Activated CD4-positive, alpha-beta T cell treated with anti-CD3 and anti-CD28 coated beads, Interleukin-2, amount 10 ng/mL, durations not matched to agents 24 days and 14 days (primary cell): ENCODE measurements at places on chromosomes 13 and 19. TPM values are rescaled to one million over a fixed set of nuclear protein-coding genes. Genes with fewer than 3 reads are reported as not detected.
A peak's percentile ranks its signal among the peaks of the same experiment; 100 is the strongest.

- H3K27ac ChIP-seq = no peak overlapping the region
- peaks cover 34% of the 10 kb centered on the region for H3K27me3 ChIP-seq
- no peaks in the 10 kb centered on the region for H3K36me3 ChIP-seq
- no peak for DNase-seq
These were observed 81.7 kb downstream of the TNFRSF19 start for GRCh38 chr13:23651887-23652286.

DNA sequence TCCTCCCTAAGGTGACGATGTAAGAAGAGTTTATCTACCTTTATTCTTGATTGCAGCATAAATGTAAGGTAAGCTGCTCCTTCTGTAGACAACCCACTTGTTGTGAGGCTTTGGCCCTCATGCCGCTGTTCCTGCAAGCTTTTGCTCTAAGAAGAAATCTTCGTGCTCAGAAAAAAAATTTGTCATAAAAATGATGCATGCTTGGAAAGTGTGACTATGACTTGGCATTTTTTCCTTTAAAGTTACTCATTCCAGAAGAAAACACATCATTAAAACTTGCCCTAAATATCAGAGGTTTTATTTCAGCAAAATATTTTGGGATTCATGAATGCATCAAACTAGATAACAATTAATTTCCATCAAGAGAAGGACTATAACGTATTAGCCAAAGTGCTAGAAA, 39.8 kb downstream of the KCTD12 start:
- no peak for DNase-seq
- H3K27me3 ChIP-seq = peaks cover 4% of the 10 kb centered on the region
- H3K4me3 ChIP-seq = no peak overlapping the region
- no peaks in the 10 kb centered on the region for H3K4me1 ChIP-seq

DNA sequence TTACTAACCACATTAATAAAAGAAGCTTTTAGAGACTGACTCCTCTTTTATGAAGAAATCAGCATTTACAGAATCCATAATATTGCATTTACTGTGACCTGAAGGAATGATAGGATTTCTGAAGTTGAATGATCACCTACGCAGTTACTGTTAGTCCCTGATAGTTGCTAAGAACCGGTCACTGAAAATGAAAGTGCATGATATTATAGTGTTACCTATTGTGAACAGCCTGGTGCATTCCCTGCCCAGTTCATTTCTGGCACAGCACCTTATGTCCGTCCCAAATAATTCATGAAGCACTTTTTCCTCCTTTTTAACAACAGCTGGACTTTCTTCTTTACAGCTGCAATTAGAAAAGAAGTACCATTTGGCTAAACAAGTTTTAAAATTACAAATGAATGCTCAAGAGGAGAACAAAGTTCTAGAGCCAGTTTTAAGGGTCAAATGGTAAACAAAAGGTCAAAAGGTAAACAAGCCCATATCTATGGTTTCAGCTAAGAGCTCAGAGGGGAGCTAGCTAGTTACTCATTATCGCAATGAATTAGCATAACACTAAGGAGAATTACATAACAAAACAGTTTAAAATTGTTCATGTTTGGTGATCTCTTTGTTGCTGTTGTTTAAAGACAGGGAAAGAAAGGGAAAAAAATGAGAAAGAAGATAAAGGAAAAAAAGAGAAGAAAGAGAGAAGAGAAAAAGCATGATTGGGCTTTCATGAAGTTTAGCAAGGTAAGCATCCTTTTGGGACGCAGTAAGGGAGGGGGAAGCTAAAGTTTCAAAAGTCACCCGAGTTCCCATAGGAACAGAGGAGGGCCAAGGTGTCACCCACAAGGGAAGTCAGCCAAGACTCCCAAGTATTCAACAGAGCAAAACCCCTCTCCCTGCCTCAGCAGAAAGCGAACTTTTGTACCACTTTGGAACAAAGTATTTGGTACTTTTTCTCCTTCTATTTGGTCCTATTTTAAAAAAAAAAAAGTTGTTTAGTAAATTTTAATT, 50.2 kb downstream of the FLT3 start:
- peaks cover 19% of the 10 kb centered on the region for H3K27me3 ChIP-seq
- no peak overlapping the region for H3K4me3 ChIP-seq
- H3K27ac ChIP-seq = no peak overlapping the region
- no peaks in the 10 kb centered on the region for H3K36me3 ChIP-seq

- no peak overlapping the region for H3K27ac ChIP-seq
- peaks cover 10% of the 10 kb centered on the region for H3K4me1 ChIP-seq
- DNase-seq = no peak
- peaks cover 3% of the 10 kb centered on the region for H3K27me3 ChIP-seq
- no peaks in the 10 kb centered on the region for H3K36me3 ChIP-seq
These were observed 17.8 kb downstream of the KCTD15 start for GRCh38 chr19:33814181-33815165.

- no peaks in the 10 kb centered on the region for H3K27me3 ChIP-seq
- H3K27ac ChIP-seq = no peak overlapping the region
- H3K36me3 ChIP-seq = no peaks in the 10 kb centered on the region
- DNase-seq = no peak
- peaks cover 9% of the 10 kb centered on the region for H3K4me1 ChIP-seq
These were observed 133.3 kb downstream of the KLF12 start for GRCh38 chr13:74000876-74001275.

DNA sequence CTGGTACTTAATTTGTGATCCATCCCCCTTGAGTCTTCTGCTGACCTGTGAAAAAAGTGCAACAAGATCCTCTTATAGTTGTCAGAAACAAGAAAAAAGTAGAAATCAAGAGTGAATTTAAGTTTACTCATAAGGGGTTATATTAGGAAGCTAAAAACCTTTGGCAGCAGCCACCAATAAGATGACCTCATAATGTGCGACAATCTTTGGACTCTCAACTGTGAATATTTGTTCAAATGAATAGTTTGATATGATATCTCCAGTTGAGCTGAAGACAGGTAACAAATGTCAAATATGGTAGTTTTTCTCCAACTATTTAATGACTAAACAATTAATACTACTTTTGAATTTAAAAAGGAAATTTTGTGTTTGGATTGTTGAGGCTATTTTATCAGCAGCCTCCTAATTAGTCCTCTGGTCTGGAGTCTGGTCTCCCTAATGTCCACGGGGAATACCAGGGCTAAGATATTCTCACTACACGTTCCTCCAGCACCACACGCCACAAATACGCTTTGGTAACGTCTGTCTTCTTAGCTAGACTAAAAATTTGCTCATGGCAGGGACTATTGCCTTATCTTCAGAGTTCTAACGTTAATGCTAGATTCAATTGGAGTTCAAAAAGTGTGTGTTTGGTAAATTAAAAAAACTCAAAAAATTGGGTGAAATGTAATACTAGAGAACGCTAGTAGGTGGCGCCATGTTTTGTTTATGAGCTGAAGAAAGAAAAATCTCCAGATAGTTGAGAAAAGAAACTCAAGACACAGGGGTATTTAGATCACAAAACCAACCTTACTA, 51.0 kb upstream of the PDX1 start:
- DNase-seq = peak; percentile 46
- no peaks in the 10 kb centered on the region for H3K4me1 ChIP-seq
- H3K36me3 ChIP-seq = no peaks in the 10 kb centered on the region
- peaks cover 19% of the 10 kb centered on the region for H3K27me3 ChIP-seq

GRCh38 chr19:44447916-44448674, at the start of gene ZNF229:
ZNF229 (minus strand) TSS chr19:44448472; CDS start chr19:44442847, 5,625 bp downstream.
- no peaks in the 10 kb centered on the region for H3K27me3 ChIP-seq
- H3K4me3 ChIP-seq = peak within 1 kb of the TSS; percentile 76
- DNase-seq = peak; percentile 84
- peaks cover 9% of the 10 kb centered on the region for H3K36me3 ChIP-seq

DNA sequence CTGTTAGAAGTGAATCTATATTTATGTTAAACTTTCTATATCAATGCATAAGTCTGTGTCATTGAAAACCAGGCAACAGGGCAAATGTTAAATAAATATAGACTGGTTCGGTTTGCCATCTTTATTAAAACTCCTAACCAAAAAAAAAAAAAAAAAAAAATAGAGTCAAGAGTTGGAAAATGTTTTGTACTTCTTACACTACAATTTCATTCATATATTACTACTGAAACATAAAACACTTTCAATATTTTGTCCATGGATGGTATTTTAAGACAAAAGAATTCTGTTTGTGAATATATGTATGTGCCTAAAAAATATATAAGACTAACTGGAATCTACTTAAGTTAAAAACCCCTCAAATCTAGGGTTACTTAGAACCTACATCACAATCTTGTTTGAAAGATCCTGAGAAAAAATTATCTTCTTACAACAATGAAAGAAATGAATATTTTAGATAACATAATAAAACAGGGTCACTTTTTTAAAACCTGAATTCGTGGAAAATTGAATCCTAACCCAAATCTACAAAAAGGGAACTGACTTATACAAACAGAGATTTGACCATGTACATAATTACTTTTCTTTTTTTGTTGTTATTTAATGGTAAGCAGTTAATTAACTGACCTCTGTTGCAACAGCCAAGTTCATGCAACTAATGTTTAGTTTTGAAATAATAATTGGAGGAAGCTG, 5.1 kb downstream of the DACH1 start:
- no peak overlapping the region for H3K27ac ChIP-seq
- DNase-seq = no peak
- H3K4me1 ChIP-seq = peaks cover 12% of the 10 kb centered on the region
- peaks cover 44% of the 10 kb centered on the region for H3K27me3 ChIP-seq
- H3K36me3 ChIP-seq = no peaks in the 10 kb centered on the region

DNA sequence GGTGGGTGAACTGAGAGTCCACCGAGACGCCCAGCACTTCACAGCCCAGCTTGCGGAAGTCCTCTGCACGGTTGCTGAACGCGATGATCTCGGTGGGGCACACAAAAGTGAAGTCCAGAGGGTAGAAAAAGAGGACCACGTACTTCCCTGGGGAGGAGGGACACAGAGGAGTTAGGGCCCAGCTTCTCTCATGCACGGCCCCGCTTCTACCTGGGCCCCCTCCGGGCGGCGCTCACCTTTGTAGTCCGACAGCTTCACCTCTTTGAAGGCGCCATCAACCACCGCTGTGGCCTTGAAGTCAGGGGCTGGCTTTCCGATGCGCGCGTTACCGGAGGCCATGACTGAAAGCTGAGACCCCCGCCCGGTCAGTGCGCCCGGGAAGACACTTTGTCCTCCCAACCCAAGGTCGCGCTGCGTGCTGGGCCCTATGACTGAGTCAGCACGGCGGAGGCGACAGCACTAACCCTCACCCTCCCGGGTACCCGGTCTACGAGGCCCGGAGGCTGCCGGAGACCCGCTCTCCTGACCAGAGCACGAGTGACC, 606 bp downstream of the PRDX2 start:
- H3K27me3 ChIP-seq = no peaks in the 10 kb centered on the region
- H3K27ac ChIP-seq = peak overlapping the region; percentile 89
- peaks cover 26% of the 10 kb centered on the region for H3K36me3 ChIP-seq
- peaks cover 28% of the 10 kb centered on the region for H3K4me1 ChIP-seq
- H3K4me3 ChIP-seq = peak overlapping the region; percentile 93
- no peak for DNase-seq

GRCh38 chr13:36736119-36736726, 62.4 kb downstream of the SERTM1 start:
- H3K27ac ChIP-seq = no peak overlapping the region
- H3K27me3 ChIP-seq = peaks cover 5% of the 10 kb centered on the region
- no peaks in the 10 kb centered on the region for H3K36me3 ChIP-seq
- peak; percentile 78 for DNase-seq
- no peaks in the 10 kb centered on the region for H3K4me1 ChIP-seq
- no peak overlapping the region for H3K4me3 ChIP-seq

- peaks cover 83% of the 10 kb centered on the region for H3K36me3 ChIP-seq
- no peak overlapping the region for H3K27ac ChIP-seq
- H3K27me3 ChIP-seq = no peaks in the 10 kb centered on the region
- H3K4me1 ChIP-seq = peaks cover 6% of the 10 kb centered on the region
- no peak for DNase-seq
These were observed 19.4 kb downstream of the BRCA2 start for GRCh38 chr13:32334671-32335070.

DNA sequence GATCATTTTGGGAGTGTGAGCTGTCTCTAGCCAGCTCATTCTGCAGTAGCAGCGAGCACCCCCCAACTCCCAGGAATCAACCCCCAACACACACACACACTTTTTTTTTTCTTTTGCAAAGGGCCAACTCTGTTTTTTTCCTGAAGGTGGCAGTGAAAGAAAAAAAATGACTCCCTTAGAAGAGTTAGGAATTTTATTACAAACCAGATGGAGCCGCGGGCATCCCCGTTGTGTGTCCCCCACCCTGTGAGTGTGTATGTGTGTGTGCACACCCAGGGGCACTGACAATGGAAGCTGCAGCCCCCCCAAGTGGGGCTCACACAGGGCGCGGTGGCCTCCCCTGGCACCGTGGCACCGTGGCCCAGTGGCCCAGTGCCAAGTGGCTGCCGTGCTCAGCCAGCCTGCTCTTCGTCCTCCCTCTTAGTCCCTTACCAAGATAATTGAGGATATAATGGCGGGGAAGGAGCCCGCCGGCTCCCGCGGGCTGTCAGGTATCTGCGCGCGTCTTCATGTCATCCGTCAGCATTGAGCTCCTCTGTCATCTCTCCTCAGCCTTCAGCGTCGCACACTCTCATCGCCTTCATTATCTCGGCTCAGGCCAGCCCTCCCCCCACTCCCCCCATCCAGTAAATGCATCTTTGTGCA, 314.1 kb downstream of the ZNF536 start:
- DNase-seq = no peak
- H3K27ac ChIP-seq = no peak overlapping the region
- no peaks in the 10 kb centered on the region for H3K4me1 ChIP-seq
- H3K36me3 ChIP-seq = no peaks in the 10 kb centered on the region
- no peak overlapping the region for H3K4me3 ChIP-seq

DNA sequence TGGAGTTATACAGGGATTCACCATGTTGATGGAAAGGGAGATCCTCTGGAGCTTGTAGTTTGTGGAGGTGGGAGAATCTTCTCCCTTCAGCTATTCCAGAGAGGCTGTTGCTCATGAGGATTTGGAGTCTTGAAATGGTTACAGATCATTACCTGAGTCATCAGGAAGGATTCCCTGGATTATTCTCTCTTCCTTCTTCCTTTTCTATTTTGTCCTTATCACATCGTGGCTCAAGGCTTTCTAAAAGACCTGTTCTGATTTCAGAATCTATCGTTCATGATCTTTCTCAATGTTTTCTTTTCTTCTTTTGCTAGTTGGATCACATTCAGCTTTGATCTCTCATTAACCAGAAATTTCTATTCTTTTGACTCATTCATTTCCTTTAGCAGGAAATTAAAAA, 196.0 kb downstream of the KLF5 start:
- H3K27me3 ChIP-seq = peaks cover 6% of the 10 kb centered on the region
- DNase-seq = no peak
- H3K4me1 ChIP-seq = peaks cover 4% of the 10 kb centered on the region
- no peaks in the 10 kb centered on the region for H3K36me3 ChIP-seq
- H3K4me3 ChIP-seq = no peak overlapping the region
- no peak overlapping the region for H3K27ac ChIP-seq

GRCh38 chr19:48914181-48914580, 14.1 kb downstream of the NUCB1 start:
- H3K4me1 ChIP-seq = no peaks in the 10 kb centered on the region
- no peak overlapping the region for H3K27ac ChIP-seq
- no peak for DNase-seq
- H3K27me3 ChIP-seq = no peaks in the 10 kb centered on the region

Gene ZNF222
- 1.1 and 1.8 TPM in 2 replicates for total RNA-seq

Gene PDX1
- not detected in 2 replicates for total RNA-seq

Gene OR7A17
- total RNA-seq = not detected in 2 replicates

Gene ZNF568
- 4.4 and 6.1 TPM in 2 replicates for total RNA-seq

Gene GPR12
- not detected in 2 replicates for total RNA-seq

Gene PHLDB3
- 26.3 and 26.7 TPM in 2 replicates for total RNA-seq
